ENCODE measurements at places on chromosomes 16 and 17. TPM values are rescaled to one million over a fixed set of nuclear protein-coding genes. Genes with fewer than 3 reads are reported as not detected.

DNA sequence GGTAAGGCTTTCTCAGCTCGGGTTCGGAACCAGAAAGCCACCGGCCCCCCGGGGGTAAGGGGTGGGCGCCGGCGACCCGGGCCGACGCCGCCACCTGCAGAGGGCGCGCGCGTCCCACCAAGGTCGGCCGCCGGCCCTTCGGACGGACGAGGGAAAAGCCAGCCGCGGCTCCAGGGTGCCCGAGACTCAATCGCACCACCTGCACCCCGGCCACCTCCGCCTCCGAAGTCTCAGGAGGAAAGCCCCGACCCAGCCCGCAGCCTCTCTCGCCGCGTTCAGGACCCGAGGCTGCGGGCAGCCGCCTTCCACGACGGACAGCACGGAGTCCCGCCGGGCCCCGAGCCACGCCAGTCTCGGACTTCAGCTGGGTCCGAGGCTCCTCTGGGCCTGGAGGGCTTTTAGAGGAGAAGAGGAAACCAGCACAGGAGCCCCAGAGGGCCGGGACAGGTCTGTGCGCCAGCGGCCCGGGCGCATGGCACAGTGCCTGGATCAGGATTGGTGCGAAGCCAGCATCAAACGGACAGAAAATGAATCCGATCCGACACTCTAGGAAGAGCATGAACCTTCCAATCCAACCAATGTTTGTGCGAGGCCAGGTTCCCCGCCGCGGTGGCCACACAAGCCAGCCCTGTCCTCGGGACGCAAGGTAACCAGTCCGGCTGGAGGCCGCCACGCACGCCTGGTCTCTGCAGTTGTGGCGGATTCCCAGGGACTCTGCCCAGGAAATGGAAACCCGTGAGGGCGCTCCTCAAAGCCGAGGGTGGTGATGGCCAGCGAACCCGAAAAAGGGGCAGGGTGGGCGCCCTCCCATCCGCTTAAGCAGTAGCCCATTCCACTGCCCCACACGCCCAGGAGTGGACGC lies 6.7 kb downstream of the CBX8 start:
- DNase-seq: no peak

GRCh38 chr17:55690105-55690508 lies 32.6 kb downstream of the TMEM100 start:
- no peak for DNase-seq

DNA sequence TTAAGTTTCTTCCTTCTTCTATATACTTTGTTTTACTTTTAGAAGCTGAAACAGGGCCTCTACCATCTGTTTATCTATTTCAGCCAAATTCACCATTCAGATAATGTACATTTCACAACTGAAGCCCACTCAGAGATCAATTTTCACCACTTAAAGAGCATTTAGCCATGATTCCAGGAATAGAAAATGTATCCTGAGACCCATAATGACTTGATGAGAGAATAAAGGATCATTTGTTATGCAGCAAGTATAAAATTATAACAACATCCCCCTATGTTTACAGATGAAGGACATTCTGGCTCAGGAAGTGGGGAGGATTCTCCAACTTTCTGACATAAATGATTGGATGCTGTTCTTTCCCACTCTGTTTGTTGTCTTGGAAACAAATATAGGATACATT lies 962.1 kb upstream of the EEF2KMT start:
- DNase-seq: no peak

DNA sequence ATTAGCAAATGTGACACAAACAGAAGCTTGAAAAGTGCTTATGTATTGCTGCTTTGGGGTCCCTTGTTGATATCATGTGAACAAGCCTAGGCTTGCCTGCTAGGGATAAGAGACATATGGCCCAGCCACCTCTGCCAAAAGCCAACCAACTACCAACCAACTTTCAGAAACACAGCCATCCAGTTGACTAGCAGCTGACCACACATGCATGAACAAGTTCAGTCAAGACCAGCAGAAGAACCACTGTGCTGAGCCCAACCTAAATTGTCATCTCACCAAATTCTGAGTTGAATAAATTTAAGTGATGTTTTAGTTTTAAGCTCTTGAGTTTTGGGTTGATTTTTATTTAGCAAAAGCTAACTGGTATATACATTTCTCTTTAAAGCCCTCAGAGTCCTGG lies 3.5 kb downstream of the ERN2 start:
- no peak for DNase-seq

Gene LRRC37B
- 88.3 TPM for total RNA-seq

GRCh38 chr17:11240041-11240840 lies 772 bp upstream of the SHISA6 start:
- DNase-seq: no peak

Gene STX4
- 63.8 TPM for total RNA-seq

GRCh38 chr16:22092143-22092933 lies at the start of gene VWA3A:
Gene VWA3A (plus strand): TSS chr16:22092541. CDS start chr16:22092638, 97 bp downstream.
- no peak for DNase-seq

Gene SAT2
- total RNA-seq: 71.4 TPM

Gene TEDC2
- total RNA-seq: 0.69 TPM

Gene HBM
- total RNA-seq: not detected

- DNase-seq: no peak
Observed at GRCh38 chr17:48647103-48647962, 21.2 kb upstream of the HOXB9 start.

Gene ZSCAN10
- total RNA-seq: not detected

Gene SLC5A2
- 2.4 TPM for total RNA-seq

GRCh38 chr16:68999114-68999513 lies 106.3 kb upstream of the HAS3 start:
- DNase-seq: no peak

GRCh38 chr17:69729944-69730343 lies 315.4 kb downstream of the MAP2K6 start:
- no peak for DNase-seq

DNA sequence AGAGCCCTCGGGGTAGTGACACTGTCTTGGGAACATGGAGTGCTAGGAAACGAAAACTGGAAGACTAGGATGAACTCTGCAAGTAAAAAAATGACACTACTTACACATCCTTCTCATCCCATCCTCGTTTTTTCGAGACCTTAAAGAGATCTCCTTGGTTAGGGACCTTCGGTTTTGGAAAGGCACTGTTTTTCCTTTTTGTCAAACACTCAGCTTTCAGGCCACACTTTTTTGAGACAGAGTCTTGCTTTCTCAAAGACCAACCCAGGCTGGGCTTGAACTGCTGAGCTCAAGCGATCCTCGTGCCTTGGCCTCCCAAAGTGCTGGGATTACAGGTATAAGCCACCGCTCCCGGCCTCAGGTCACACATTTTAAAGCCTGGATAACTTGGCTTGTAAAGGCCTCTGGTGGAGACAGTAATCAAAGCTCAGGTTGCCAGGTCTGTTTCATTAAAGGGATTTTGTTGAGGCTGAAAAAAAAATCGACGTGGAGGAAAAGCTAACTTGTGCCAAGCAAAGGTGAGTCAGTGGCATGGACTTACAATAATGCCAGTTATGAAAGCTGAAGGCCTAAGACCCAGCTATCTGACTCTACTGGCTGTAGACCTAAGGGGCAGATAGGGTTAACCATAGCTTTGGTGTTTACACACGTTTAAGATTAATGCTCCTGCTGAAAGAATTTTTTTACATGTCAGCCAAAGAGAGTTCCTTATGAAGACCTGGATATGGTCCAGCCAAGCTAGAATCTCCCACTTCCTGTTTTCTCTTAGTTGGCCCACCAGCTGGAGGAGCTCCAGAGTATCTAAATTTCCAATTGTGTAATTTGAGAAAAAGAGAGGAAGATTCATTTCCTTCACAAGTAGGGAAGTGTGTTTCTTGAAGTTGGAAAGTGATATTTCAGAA lies 823 bp downstream of the NBR1 start:
- DNase-seq: no peak

- DNase-seq: no peak
Observed at GRCh38 chr17:78325076-78325687, 34.7 kb downstream of the SOCS3 start.

DNA sequence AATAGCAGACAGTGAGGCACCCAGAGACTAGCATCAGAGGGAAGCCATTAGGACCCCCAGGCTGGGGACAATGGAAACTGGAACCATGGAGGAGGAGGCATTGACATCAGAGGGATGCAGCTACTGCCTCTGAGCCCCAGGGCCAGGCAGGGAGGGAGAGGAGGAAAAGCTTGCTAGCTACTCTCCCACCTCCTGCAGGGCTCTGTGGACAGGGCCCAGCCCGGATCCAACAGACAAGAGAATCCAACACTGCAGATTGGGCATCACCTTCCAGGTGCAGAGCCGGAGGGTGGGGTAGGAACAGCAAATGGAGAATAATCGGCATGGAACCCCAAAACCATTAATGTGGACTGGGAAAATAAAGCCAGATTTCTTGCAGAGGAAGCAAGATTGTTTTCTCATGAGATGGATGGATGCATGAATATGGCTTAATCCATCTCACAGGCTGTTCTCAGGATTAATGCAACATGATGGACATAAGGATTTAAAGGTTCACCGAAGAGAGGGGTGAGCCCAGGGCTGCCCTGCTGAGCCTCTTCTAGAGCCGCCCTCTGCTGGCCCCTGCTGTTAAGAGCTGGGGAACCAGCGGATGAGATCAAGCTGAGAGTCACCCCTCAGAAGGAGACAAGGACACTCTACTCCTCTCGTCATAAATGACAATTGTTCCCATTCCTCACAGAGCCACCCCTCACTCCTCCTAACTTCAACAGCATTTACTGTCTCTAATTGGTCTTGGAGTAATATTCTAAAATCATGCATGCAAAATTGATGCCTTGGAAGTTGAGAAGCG lies 48.8 kb downstream of the DNAH3 start:
- DNase-seq: no peak

Gene FADS6
- total RNA-seq: not detected

Gene DBF4B
- 0.71 TPM for total RNA-seq

- DNase-seq: no peak
Observed at GRCh38 chr17:37147301-37147812, 198.6 kb downstream of the AATF start.

DNA sequence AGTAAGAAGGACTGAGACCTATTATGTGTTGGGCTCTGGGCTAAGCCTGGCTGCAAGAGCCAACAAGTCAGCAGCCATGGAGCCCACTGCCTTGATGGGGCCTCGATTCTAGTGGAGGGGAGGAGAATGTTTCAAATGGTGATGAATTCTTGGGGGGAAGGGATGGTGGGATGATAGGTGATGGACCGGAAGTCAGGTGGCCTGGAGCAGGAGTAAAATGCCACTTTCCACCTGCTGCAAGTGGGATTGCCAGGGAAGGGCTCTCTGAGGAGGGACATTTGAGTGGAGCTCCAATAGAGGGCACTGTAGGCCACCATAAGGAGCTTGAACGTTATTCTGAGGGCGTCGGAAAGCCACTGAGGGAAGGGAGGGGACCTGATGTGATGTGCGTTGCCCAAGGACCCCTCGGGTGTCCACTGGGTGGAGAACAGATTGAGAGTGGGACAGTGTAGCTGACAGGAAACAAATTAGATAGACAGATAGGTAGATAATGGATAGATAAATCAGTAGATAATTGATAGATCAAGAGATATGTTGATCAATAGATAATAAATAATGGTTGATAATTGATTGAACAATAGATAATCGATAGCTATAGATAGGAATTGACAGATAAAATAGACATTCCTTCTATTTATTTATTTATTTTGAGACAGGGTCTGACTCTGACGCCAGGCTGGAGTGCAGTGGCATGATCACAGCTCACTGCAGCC lies 18.2 kb upstream of the NXPH3 start:
- no peak for DNase-seq

GRCh38 chr17:55897301-55897700 lies 146.4 kb downstream of the PCTP start:
- no peak for DNase-seq

Gene CDH8
- total RNA-seq: not detected

- DNase-seq: no peak
Observed at GRCh38 chr16:17723531-17724134, 252.9 kb upstream of the XYLT1 start.

Gene HOXB5
- total RNA-seq: not detected

DNA sequence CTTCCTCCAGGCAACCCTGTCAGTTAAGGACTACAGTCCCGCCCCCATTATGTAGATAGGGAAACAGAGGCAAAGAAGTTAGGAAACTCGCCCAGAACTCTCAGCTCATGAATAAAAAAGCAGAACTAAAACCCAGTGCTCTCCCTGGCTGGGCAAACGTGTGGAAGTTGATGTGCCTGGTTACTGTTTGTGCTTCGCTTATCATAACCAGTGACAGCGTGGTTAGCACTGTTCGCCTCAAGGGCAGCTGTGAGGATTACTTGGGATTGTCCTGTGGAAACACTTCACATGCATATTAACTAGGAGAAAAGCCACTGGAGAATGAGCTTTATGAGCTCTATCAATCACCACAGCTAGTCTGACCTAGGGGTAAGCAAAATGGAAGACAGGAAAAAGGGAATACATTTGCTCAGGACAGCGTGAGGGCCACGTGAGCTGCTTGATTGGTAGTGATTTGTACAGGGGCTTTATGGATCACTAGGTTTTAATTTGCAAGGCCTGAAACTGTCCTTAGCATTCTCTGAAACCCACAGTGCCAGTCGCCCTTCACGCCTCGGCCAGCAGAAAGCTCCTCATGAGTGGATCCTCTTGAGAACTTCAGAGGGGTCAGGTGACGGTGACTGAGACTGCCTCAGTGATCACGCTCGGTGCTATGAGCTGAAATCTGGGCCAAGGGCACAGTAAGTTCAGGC lies 19.9 kb downstream of the CYB5D2 start:
- DNase-seq: no peak

DNA sequence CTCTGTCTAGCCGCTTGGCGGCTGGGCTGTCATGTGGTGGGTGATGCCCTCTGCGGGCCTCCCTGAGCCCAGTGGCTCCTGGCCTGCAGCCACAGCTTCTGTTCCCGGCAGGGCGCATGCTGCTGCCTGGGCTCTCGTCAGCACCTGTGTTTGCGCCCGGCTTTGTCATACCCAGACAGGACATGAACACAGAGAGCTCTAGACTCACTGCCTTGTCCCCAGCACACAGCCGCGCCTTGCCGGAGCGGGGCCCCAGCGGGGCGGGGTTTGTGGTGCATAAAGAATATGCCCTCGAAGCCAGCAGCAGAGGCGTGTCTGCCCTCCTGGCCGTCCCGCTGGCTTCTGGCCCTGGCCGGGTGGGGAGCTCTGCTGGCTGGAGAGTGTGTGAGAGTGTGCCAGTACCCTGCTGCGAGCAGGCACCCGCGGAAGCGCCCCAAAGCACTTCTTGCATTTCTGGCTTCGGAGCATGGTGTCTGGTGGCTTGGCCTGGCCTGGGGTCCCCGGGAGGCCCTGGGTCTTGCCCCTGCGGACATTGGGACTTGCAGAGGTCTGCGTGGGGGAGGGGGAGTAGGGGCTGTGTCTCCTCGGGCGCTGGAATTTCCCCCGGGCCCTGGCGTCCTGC lies 14.4 kb downstream of the ASPSCR1 start:
- no peak for DNase-seq

GRCh38 chr16:13838401-13839190 lies 81.4 kb upstream of the ERCC4 start:
- no peak for DNase-seq

GRCh38 chr17:2958706-2959222 lies 104.6 kb downstream of the OR1D5 start:
- DNase-seq: no peak

DNA sequence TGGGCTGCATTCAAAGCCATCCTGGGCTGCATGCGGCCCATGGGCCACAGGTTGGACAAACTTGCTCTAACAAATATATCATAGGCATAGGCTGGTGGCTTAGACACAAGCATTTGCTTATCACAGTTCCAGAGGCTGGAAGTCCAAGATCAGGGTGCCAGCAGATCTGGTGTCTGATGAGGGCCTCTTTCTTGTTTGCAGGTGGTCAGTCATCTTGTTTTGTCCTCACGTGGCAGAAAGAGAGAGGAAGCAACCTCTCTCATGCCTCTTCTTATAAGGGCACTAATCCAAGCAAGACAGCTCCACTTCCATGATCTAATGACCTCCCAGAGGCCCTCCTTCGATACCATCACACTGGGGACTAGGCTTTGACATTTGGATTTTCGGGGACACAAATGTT lies 238.7 kb upstream of the TNRC6C start:
- DNase-seq: no peak

Data from CD8-positive, alpha-beta T cell (primary cell).